Activated effector memory CD4-positive, alpha-beta T cell treated with anti-CD3 and anti-CD28 coated beads, Interleukin-2, amount 50 U/mL, for 16 hours (primary cell): ENCODE measurements at places on chromosomes 2 and 18.

GRCh38 chr2:230627806-230628724, 84.6 kb upstream of the CAB39 start:
- no peak for DNase-seq

GRCh38 chr2:195574312-195574711, 82.7 kb upstream of the SLC39A10 start:
- DNase-seq, result no peak

GRCh38 chr18:47777626-47778025, 152.8 kb downstream of the SMAD2 start:
- no peak for DNase-seq

- DNase-seq, result no peak
Measured at GRCh38 chr2:67389788-67390187, 7.3 kb upstream of the ETAA1 start.

DNA sequence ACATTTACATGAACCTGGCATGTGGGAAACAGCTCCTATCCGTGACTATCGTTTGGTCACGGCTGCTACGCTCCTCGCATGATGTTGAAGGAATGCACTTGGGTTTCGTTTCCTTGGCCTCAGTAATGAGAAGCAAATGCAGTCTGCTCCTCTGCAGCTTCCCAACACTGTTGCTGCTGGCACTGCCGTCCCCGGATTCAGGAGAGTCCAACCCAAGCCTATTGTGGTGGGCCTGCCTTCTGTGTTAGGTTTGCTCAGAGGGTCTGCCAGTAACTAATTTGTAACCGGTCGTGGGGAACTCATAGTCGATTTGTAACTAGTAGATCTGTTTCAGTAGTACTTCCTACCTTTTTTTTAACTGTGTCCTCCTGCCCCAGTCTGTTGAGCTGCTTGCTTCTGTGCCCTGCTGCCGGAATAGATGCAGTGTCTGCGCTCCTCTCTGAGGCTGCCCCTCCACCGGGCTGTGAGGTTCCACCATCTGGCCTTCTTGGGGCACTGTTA, 58.4 kb downstream of the WDSUB1 start:
- DNase-seq, result no peak

GRCh38 chr18:50203801-50204604, 9.1 kb upstream of the MYO5B start:
- no peak for DNase-seq

- DNase-seq, result no peak
Measured at GRCh38 chr2:145007960-145008263, 488.0 kb upstream of the ZEB2 start.

- no peak for DNase-seq
Measured at GRCh38 chr18:11726556-11726955, 37.5 kb downstream of the GNAL start.

DNA sequence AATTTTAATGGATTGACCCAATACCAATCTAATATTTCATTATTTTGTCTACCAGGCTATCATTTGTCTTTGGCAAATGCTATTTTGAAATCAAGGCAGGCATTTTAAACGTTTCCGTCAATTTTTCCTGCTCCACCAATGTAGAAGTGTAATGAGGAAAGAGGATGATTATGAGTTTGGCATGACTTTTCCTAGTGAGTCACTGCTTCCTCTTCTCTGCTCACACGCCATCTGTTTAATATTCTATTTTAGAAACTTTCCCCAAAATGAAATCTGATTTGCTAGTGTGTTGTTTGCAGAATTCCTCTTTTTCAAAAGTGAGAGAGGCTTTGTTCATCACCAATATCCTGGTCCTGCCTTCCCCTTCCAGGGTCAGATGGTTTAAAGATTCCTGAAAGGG, 42.5 kb upstream of the PID1 start:
- no peak for DNase-seq

- DNase-seq, result no peak
Measured at GRCh38 chr2:234241656-234242458, 191.4 kb downstream of the SPP2 start.

DNA sequence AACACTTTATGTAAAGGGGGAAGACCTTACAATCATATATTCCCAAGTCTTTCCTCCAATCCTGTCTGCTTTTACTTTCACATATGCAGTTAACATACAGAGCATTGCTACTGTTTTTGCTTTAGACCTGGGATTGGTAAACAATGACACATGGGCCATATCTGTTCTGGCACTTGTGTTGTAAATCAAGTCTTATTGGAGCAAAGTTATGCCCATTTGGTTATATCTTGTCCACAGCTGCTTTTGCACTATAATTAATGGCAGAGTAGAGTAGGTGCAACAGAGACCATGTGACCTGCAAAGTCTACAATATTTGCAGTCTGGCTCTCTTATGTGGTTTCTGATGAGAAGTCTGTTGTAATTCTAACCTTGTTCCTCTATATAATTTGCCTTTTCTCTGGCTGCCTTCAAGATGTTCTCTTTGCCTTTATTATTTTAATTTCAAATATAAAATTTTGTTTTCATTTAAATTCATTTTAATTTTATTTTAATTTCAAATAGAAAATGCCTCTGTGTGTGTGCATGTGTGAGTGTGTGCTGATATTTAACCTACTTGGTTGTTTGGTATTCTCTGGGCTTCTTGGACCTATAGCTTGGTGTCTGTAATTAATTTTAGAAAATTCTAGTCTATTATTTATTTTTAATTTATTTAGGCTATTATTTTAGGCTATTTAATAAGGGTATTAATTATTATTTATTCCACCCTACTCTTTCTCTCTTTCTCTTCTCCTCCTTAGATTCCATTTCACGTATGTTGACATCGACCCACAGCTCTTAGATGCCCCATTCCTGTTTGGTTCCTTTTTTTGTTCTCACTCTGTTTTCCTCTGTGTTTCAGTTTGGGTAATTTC, 16.8 kb upstream of the LPIN1 start:
- no peak for DNase-seq

DNA sequence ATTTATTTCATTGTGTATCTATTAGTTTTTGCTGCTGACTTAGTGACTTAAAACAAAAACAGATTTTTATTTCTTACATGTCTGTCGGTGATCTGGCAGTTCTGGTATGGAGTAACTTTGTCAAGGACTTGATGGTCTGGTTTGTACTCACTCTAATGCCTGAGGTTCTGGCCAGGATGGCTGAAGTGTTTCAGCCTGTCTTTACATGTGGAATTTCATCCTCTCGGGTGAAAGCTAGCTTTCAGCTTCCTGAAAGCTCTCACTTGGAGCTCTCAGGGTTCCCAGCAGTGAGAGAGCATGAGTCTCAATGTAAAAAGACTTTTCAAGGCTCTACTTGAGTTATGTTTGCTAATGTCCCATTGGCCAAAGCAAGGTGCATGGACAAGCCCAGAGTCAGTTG, 216.4 kb downstream of the NR4A2 start:
- no peak for DNase-seq

GRCh38 chr2:1541040-1541439, 127.8 kb downstream of the TPO start:
- DNase-seq, result no peak

- DNase-seq, result no peak
Measured at GRCh38 chr2:23993736-23994269, 16.1 kb upstream of the MFSD2B start.

- DNase-seq, result no peak
Measured at GRCh38 chr2:202945497-202945896, 33.4 kb downstream of the CARF start.

- peak; percentile 78 for DNase-seq
Measured at GRCh38 chr2:174750923-174751441, 13.3 kb downstream of the CHRNA1 start.

DNA sequence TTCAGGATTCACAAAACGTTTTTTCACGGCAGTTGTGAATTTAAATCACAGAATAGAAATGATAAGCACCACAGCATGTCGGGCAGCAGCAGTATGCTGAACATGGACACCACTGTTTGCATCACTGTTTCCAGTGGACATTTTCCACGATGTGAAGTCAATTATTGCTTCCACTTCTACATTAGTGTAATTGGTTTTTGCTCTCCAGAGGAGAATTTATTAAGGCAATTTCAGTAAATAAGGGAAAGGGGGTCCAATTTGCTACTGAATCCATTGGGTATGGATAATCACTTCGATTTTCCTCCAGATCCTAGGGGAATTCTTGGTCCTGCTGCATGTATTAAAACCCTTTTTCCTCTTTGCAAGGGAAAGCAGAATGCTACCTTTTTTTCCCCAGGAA, 30.2 kb upstream of the VWC2L start:
- DNase-seq, result no peak

GRCh38 chr2:238314576-238314975, 5.7 kb upstream of the TRAF3IP1 start:
- DNase-seq, result peak; percentile 41

- DNase-seq, result no peak
Measured at GRCh38 chr2:189221811-189222467, 42.4 kb upstream of the COL5A2 start.

DNA sequence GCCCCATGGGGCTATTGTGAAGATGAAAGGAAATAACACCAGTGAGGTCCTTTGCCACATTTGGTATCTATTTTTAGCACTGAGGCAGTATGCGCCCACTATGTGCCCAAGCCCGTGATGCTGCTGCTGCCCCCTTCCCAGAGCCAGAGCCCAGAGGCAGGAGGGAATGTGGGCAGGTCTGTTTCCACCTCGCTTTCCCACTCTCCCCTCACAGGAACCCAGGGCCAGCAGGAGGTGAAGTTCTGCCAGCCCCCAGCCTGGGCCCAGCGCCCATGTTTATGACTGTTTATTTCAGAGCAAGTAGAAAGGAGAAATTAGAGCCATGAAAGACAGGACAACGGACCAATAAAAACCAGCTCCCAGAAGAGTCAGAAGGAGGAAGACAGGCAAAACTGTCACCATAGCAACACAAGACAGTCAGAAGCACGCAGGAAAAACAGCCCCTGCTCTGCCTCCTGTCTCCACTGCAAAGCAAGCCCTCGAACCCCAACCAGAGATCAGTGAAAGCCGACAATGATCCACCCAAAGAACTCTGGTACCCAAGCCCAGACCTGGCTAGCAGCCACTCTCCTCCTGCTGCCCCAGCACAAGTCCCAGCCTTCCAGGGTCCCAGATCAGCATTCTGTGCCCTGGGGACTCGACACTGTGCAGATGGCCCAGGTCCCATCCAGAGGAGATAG, 1.4 kb downstream of the CYRIA start:
- DNase-seq, result no peak

GRCh38 chr2:138010890-138011289, 46.6 kb downstream of the HNMT start:
- DNase-seq, result no peak

- no peak for DNase-seq
Measured at GRCh38 chr2:145043399-145043834, 523.5 kb upstream of the ZEB2 start.

DNA sequence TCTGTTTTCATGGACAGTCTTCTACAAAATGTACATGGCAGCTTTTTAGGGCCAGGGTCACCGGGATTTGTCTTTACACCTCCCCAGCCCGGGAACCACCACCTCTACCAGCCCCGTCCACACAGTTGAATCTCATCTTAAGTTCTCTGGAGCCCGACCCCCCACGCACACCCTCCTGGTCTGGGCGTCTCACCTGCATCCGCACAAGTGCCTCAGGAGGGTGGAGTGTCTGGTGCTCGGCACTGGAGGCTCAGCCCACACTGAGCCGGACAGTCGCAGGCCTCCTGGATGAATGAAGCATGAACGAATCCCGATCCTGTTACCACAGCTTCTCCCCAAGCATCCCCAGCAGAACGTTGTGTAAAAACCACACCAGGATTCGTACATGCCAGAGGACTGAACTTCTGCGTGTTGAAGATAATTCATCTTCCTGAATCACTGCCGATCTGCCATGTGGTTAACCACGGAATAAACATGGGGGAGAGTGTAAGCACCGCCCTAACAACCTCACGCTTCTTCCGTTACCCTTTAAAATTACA, 162.0 kb downstream of the RTP5 start:
- peak; percentile 77 for DNase-seq

DNA sequence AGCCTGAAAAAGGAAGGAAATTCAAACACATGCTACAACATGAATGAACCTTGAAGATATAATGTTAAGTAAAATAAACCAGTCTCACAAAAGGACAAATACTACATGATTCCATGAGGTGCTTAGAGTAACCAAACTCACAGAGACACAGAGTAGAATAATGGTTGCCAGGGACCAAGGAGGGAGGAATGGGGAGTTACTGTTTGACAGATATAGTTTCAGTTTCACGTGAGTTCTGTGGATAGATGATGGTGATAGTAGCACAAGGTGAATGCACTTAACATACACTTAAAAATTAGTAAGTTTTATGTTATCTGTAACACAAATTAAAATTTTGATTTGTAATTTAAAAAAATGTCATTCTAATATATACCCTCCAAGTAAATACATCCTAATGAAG, 106.9 kb upstream of the ACVR1C start:
- no peak for DNase-seq

GRCh38 chr2:112750560-112750843, 13.9 kb downstream of the CKAP2L start:
- DNase-seq, result no peak

DNA sequence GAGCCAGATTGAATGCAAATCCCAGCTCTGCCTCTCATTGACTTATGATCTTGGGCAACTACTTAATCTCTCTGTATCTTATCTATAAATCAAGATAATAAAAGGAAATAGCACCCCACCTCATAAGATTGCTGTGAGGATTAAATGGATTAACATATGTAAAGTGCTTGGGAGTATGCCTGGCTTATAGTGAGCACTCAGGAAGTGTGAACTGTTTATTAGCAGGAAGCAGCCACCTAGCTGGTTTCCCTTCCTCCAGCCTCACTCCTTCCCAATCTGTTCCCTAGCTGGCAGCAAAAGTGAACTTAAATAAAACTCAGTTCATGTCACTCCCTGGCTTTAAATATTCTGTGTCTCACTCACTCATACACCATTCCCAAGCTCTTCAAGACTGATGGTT, 526.6 kb upstream of the PKDCC start:
- no peak for DNase-seq

- no peak for DNase-seq
Measured at GRCh38 chr18:38750751-38751150, 1185.2 kb upstream of the CELF4 start.

- no peak for DNase-seq
Measured at GRCh38 chr2:28345619-28346018, 47.0 kb upstream of the FOSL2 start.

DNA sequence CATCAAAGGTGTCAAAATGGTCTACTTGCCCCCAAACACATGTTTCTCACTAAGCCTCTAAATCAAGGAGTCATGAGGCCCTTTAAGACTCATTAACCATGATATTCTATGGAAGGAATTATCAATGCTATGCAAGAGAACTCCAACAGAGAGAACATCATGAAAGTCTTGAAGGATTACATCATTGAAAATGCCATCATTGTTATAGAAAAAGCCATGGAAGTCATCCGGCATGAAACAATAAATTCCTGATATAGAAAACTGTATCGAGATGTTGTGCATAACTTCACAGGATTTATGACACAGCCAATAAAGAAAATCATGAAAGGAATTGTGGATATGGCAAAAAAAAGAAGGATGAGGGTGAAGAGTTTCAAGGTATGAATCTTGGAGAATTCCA, 1363.6 kb upstream of the CDH2 start:
- no peak for DNase-seq

GRCh38 chr18:34122724-34123334, 101.9 kb downstream of the NOL4 start:
- DNase-seq, result no peak

GRCh38 chr2:47785986-47786385, 3.0 kb downstream of the MSH6 start:
- DNase-seq, result peak; percentile 19
